ENCODE measurements at places on chromosomes 16 and 17.

- no peak for DNase-seq
These were observed 114.0 kb downstream of the USP31 start for GRCh38 chr16:23035240-23035639.

DNA sequence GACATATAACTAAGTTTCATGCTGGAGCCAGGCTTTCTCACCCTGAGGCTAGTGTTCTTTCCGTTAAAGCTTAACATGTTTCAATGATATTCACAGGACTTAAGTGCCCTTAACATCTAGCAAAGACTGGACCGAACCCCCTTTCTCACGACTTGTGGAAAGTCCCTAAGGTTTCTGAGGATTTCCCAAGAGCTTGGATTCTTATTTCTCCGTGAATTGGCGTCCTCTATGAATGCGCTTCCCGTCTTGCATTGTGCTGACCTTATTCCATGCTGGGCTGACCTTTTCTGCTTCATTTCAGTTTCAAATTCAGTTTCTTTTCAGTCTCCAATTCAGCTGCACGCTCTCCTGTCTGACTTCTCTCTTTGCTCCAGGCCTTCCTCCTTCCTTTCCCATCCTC, 206.4 kb downstream of the HS3ST3A1 start:
- DNase-seq = no peak

DNA sequence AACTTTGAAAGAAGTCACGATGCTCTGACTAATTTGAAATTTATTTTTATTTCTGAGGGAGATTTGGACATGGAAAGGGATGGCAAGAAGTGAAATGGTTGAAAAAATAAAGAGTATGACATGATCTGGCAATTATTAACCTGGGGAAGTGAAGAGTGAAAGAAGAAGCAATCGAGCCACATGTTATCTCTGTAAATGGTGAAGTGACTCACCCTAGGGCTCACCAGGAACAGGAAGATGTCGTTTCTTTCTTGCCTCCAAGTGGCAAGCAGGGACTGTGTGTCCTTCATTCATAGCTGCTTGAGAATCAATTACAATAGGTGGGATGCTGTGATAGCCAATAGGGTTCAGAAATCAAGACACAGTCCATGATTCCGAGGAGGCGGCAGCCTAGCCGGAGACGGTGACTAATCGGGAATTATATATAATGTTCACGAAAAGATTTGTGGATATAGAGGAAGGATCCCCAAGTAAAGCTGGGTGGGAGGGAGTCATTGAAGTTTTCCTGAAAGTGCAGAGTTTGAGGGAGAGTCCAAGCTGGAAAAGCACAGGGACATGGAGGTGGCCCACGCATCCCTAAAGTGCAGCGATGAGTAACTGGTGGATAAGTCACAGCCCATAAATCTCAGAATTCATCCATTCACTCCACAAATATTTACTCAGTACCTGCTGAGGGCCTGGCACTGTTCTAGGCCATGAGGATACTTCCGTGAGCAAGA, 18.2 kb upstream of the KRT20 start:
- DNase-seq = peak; percentile 8

DNA sequence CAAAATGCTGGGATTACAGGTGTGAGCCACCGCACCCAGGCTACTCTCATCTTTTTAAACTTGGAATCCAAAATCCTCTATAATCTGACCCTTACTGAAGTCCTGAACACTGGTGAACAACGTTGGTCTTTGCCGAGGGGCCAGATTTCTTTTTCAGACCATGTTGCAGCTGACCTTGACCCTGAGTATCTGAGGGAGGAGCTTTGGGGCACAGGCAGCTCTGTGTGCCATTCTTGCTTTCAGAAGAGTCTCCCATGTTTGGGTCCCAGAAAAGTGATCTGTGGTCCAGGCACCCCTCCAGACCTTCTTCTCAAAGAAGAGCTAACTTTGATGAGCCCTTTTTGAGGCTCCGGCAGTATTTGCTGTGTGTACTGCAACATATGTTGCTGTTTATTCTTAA, 50.4 kb downstream of the CENPV start:
- DNase-seq = no peak

DNA sequence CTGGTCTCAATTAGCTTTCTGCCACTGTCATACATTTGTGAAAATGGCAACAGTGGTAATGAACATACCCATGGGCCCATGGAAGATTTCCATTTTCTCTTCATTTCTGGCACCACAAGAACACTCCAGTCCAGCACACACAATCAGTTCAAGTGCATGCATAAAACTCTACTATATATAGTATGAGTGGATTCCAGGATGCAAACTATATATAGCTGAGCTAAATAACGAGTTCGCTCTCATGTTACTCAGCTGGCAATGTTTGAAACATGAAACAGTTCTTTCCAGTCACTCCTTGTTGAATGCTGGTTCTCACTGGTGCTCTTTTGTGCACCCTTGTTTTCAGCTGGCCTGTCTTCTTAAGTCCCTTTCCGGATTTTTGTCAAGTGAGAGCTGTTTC, 75.2 kb upstream of the DHX40 start:
- DNase-seq = no peak

- no peak for DNase-seq
These were observed 147.8 kb downstream of the MSI2 start for GRCh38 chr17:57404073-57404472.

DNA sequence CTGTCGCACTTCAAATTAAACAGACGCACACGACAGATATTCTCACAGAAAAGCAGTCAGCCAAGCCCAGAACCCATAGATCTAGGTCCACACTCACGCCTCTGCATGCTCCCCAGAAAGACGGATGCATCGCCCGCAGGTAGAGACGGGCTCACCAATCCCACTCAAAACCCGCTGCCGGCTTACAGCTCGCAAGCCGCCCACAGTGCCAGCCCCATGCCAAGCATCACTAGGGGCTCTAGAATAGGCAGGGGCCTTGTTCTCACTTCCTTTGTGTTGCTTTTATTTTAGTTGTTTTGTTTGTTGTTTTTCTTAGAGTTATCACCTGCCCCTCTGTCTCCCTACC, 336 bp upstream of the BMERB1 start:
- DNase-seq = no peak
